NCI-H1417 (cell line): ENCODE measurements at places on chromosomes 4 and X.

GRCh38 chr4:186887752-186888151 is 164.1 kb upstream of the FAT1 start:
- no peak for DNase-seq

- no peak for DNase-seq
These were observed 2.7 kb upstream of the MGARP start for GRCh38 chr4:139282721-139283075.

DNA sequence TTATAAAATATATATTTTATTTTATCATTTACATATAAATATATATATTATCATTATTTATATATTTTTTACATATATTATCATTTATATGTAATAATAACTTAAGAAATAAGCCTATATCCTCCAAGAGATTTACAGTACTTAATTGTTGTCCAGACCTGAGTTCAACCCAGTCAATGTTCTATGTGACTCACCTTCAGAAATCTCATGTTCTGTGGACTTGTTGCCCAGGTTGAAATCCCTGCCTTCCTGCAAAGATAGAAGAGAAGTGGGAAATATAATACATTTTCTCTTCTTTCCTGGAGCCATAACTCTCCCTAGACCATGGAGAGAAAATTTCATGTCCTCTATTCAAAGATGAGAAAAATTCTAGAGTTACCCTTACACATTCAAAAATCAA is 247.3 kb downstream of the PARM1 start:
- no peak for DNase-seq

DNA sequence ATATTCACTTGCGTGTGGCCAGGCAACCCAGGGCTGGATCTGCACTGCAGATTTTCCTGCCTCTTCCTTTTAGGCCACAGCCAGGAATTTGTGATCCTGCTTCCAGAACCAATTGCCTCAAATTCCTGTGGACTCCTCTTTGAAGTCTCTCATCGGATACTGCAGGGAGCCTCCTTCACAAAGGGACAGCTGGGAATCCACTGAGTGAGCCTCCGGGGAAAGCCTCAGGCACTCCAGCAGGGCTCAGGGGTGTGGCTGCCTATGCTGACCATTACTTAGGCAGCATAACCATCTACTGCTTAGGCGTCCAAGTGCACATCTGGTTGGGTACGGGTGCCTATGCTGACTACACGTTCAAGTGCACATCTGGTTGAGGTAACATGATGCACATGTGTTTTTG is 321.5 kb downstream of the NLGN4X start:
- no peak for DNase-seq
